Hepatocyte (in vitro differentiated cells): ENCODE measurements at places on chromosomes 7 and 10. TPM values are rescaled to one million over a fixed set of nuclear protein-coding genes. Genes with fewer than 3 reads are reported as not detected.

Gene MMP21
- not detected in 2 replicates for total RNA-seq

Gene JCAD
- total RNA-seq = 11.0 and 12.8 TPM in 2 replicates

Gene CELF2
- 13.0 and 16.6 TPM in 2 replicates for total RNA-seq

Gene PCBD1
- 81.5 and 93.5 TPM in 2 replicates for total RNA-seq

Gene GNAT3
- not detected in 2 replicates for total RNA-seq

Gene TRPV5
- total RNA-seq = not detected in 2 replicates

Gene NEURL1
- 3.6 and 4.6 TPM in 2 replicates for total RNA-seq

Gene RGR
- total RNA-seq = not detected in 2 replicates

Gene CC2D2B
- 0.13 TPM in 1 of 2 replicates, not detected in the other for total RNA-seq

Gene MGAM2
- total RNA-seq = 3.8 and 4.1 TPM in 2 replicates

Gene SPDYE11
- total RNA-seq = 0.07 TPM in 1 of 2 replicates, not detected in the other

Gene CRTAC1
- total RNA-seq = 0.47 and 0.84 TPM in 2 replicates

Gene SAP25
- not detected in 2 replicates for total RNA-seq
